ENCODE measurements at places on chromosomes 2 and 18.

DNA sequence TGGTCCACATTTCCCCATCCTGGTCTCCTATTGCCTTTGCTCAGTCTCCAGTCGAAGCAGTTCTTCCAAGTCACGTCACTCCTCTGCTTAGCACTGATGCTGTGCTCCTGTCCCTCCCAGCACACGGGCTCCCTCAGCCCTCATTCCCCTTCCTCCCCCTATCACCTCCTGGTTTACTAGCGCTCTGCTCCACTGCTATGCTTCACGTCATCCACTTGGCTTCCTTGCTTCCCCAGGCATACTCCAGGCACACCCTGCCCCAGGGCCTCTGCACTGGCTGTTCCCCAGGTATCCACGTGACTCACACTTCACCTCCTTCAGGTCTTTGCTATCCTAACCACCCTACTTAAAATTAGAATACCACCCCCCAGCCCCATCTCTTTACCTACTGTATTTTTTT lies 269.3 kb downstream of the GLI2 start:
- DNase-seq, result no peak

DNA sequence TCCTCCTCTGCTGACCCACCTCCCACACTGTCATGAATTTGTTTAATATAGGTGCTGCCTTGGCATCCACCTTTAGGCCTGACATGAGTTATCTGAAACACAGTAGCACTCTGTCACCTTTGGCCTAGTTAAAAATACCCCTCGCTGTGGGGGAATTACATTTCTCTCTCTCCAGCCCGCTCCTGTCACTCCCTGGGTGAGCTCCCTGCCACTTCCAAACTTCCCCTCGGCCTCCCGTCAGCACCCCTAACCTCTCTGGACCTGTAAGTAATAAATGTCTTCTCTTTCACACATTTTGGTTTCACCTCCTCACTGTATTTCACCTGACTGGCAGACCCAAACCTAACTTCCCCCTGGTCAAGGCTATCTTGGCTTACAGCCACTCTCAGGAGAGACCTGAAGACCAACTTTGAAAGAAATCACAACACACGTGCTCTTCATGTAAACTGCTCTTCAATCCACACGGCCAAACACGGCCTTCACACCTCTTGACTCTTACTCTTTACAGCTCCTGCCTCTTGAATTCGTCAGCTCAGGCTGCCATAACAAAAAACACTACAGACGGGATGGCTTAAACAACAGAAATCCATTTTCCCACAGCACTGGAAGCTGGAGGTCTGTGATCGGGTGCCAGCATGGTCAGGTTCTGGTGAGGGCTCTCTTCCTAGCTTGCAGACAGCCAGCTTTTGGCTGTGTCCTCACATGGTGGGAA lies 28.3 kb downstream of the REEP1 start:
- DNase-seq, result no peak

DNA sequence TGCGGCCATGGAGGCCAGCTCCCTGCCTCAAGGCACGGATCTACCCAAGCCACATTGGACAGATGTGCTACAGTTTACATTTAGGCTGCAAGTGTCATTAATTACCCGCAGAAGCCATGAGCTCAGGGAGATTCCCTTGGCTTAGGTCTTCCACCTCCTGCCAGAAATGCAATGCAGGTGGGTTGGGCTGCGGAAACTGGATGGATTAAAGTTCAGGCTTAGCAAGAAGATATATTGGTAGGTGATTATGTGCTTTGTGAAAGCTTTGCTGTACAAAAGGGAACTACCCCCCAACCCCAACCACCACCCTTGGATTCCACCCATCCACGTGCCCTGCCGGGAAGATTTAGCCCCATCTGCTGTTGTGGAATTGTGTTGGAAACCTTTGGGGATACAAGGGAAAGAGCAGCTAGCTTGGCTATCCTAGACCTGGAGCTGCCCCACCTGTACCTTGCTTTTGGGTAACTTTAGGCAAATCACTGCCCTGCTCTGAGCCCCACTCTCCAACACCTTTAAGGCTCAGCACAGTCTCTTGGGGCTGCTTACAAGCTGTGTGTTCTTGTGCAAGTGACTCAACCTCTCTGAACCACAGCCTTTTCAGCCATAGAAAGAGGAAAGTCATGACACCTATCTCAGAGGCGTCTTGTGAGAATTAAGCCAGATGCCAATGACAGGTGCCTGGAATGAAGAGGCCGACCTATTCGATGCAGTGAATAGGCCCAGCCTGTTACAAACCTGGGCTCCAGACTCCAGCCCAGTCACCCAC lies 141.6 kb upstream of the GLI2 start:
- DNase-seq, result no peak

- DNase-seq, result no peak
Observed at GRCh38 chr2:221051162-221051561, 520.9 kb downstream of the EPHA4 start.

- DNase-seq, result no peak
Observed at GRCh38 chr2:74544634-74545033, 9.1 kb downstream of the LOXL3 start.
